ENCODE measurements at places on chromosomes 16 and 17. TPM values are rescaled to one million over a fixed set of nuclear protein-coding genes. Genes with fewer than 3 reads are reported as not detected.

Gene PTX4
- total RNA-seq, result 0.34 TPM

Gene TBC1D3E
- total RNA-seq, result not detected

Gene MVD
- total RNA-seq, result 94.5 TPM

Gene QPRT
- total RNA-seq, result 6.3 TPM

Gene ABCA6
- 176 TPM for total RNA-seq

Gene TPSD1
- 8.6 TPM for total RNA-seq

Gene PPL
- total RNA-seq, result 72.7 TPM

DNA sequence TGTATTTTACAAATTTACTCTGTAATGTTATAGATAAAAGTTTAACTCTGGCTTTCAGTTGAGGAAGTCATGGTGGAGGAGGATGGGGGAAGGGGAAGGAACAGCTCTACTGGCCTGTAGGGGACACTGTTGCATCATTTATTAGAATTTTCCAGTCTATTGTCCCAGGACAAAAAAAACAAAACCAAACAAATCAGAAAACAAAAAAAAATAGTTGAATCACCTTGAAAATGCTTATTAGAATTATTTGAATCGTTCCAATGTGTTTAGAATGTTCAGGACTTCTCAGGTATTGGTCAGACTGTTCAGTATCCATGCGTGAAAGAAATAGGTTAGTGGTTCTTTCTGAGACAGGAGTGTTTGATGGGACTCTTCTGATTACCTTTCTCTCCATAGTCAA lies 242.0 kb downstream of the FTO start:
- no peak for DNase-seq

DNA sequence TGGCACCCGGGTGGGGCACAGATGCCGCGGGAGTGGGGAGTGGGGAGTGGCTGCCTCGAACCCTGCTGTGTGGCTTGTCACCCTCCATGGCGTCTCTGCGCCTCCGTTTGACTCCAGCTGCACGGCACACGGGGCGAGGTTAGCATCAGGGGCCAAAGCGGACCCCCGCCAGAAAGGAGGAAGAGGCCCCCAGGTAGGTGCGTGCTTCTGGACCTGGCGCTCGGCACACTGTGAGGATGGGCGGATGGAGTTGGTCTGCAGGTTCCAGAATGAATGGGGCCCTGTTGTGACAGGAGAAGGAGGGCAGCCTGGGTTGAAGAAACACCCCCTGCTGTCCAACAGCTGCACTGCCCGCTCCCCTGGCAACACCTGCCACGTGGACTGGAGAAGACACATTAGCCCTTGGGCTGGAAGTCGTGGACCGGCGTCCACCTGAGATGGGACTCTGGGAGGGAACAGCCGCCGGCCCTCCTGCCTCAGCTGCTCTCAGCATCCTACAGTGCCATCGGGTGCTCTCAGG lies 9.4 kb upstream of the FASN start:
- DNase-seq, result peak; percentile 58

DNA sequence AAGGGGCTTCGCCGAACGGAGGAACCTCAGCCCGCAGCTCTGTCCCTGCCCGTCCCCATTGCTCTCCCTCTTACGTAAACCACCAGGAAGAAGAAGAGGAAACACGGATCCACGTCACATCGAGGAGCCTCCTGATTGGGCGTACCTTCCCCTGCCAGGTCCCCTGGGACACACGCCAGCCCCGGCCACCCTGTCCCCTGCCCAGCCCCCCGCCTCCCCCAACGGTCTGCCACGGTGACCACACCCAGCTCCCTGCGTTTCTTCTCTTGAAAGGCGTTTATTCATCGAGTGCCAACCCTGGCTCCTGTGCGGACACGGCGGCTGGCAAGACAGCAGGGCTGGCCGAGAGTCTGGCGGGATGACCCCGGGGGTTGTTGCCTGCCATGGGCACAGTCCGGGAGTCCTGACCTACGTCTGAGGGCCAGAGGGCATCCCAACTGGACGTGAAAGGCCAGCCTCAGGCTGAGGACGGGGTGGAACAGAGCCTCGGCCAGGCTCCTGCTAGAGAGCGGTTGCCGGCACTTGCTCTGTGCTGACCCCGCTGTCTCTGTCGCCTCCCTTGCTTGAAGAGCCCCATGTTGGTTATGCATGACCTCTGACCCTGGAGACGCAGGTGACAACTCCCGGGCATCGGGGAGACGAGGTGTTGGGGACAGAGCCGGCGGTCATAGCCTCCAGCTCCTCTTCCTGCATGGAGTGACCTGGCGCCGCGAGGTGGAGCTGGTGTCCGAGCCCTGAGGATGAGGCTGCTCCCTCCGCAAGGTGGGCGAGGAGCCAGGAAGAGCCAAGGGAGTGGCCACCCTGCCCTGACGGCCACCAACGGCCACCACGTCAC lies 40.5 kb upstream of the ACSF3 start:
- peak; percentile 57 for DNase-seq

- no peak for DNase-seq
Measured at GRCh38 chr16:59909262-59909661, 1175.1 kb upstream of the GOT2 start.

DNA sequence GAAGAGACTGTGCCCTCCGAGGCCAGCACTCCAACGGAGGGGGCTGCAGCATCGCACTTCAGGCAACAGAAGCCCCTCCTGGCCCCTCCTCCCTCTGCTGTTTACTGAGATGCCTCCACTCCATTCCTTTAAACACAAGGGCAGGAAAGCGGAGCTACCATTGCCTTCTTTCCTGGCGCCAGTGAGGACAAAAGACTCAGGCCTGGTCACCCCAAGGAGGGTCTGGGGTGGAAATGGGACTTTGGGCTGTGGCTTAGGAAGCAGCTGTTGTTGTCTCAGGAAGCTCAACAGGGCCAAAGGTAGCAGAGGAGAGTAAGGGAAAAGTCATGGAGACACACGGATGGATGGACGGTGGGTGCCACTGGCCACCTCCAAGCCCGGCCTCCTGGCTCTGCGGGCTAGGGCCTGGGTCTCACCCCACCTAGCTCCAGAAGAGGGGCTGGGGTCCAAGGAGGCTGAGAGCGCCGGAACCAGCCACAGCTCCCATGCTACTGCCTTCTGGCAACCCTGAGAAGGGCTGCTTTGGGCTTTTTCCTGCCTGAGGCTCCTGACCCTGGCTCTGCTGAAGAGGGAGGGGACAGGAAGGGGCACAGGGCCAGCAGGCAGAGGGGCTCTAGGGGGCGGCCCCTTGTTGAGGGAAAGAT lies 11.1 kb downstream of the CD300LG start:
- no peak for DNase-seq

GRCh38 chr16:54690710-54691109 lies 240.0 kb upstream of the IRX5 start:
- no peak for DNase-seq

DNA sequence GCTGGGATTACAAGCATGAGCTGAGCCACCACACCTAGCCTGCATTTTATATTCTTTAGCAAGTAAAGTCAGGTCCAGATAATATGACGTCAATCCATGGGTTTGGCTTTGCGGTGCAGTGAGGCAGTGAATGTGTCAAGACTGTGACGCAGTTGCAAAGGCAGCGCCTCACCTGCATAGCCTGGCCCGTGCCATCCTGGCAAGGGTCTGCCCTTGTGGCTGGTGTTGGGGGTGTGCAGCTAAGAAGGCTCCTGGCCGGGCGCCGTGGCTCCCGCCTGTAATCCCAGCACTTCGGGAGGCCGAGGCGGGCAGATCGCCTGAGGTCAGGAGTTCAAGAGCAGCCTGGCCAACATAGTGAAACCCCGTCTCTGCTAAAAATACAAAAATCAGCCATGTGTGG lies 7.0 kb downstream of the PDF start:
- DNase-seq, result no peak

GRCh38 chr17:49993423-49994060 lies 1.5 kb downstream of the DLX3 start:
- peak; percentile 48 for DNase-seq

DNA sequence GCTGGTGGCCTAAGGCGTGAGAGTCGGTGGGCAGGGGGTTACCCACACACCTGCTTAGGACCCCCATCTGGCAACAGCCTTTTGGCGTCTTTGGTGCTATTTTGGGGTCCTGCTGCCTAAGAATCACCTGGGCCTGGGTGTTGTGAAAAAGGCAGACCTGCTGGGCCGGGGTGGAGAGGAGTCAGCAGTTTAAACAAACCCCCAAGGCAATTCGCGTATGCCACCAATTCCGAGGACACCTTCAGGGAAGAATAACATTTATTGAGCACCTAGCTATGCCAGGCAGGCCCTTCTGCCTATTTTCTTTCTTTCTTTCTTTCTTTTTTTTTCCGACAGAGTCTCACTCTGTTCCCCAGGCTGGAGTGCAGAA lies 53.9 kb upstream of the TOB1 start:
- no peak for DNase-seq

DNA sequence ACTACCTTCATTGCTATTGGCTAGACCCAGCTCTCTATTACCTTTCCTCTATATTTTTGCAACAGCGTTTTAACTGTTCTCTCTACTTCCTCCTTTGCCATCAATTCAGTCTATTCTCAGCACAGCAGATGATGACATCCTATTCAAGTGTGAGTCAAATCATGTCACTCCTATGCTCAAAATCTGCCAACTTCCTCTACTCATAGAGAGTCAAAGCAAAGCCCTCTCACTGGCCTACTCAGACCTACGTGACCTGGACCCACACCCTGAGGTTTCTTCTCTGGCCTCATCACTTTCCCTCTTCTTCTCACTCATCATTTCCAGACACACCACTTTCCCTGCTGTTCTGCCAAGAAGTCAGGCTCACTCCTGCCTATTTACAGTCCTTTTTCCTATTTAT lies 289.0 kb upstream of the AXIN2 start:
- DNase-seq, result no peak

DNA sequence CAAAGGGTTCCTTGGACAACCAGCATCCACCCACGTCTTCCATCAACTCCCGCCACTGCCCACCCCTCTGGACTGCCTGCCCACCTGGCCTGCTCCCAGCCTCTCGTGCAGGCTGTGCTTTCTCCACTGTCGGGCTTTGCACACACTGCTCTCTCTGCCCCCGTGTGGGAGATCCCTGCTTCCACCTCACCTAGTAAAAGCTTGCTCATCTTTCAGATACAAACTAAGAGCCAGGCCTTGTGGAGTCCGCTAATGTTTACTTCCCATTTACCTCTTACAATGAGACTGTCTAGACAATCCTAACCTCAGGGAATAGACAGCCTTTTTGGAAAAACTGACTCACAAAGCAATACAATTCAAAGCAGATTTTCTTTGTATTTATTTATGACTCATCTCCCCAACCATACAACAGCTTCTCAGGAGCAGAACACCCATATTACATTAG lies 67.6 kb downstream of the USP31 start:
- peak; percentile 35 for DNase-seq

GRCh38 chr17:3983606-3984484 lies 19.6 kb upstream of the ATP2A3 start:
- DNase-seq, result no peak
